ENCODE measurements at places on chromosomes 12 and 14. TPM values are rescaled to one million over a fixed set of nuclear protein-coding genes. Genes with fewer than 3 reads are reported as not detected.
A peak's percentile ranks its signal among the peaks of the same experiment; 100 is the strongest.

The CDKN3 gene
- total RNA-seq: 2.4 TPM

The OR5AU1 gene
- total RNA-seq: not detected

The SDR9C7 gene
- total RNA-seq: 0.17 TPM

The HRK gene
- 2.1 TPM for total RNA-seq

The LGR5 gene
- 0.32 TPM for total RNA-seq

The HOXC10 gene
- total RNA-seq: not detected

The PDZRN4 gene
- not detected for total RNA-seq

The KLRK1 gene
- 1.1 TPM for total RNA-seq

The SERPINA12 gene
- not detected for total RNA-seq

The MYO1H gene
- not detected for total RNA-seq

The NPFF gene
- not detected for total RNA-seq

DNA sequence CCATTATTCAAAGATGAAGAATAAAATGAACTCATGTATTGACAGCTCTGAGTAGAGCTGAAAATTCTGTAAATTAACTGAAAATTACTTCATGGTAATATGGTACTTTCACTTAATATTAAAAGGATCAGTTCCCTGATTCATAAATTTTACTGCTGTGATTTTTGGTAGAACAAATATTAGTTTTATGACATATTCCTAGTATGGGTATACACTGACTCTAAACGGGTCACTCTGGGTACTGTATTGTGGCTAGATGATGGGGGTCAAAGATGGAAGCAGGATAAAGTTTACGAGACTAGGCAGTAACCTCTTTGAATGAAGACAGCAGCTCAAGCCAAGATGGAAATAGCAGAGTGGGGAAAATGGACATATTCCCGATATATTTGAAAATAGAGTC is 135.5 kb downstream of the NUAK1 start:
- H3K27ac ChIP-seq: no peak overlapping the region
- H3K27me3 ChIP-seq: no peaks in the 10 kb centered on the region
- H3K4me3 ChIP-seq: no peak overlapping the region
- no peaks in the 10 kb centered on the region for H3K4me1 ChIP-seq

DNA sequence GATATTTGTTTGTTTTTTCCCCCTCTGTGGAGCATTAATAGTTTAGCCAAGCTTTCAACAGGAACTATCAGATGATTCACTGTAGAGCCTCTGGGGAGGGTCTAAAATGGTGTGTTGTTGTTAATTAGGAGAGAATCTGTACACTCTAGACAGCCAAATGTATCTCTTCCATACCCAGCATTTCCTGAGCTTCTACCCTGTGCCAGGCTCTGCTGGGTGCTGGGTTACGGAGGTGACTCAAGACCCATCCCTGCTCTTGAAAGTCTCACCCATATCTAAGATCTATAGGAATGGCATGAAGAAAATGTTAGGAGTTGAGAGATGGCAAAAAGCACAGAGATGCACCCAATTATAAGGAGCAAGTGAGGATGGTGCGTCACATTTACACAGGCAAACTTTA is 245.8 kb downstream of the C12orf75 start:
- no peaks in the 10 kb centered on the region for H3K36me3 ChIP-seq
- H3K4me1 ChIP-seq: no peaks in the 10 kb centered on the region
- H3K27me3 ChIP-seq: no peaks in the 10 kb centered on the region
- no peak overlapping the region for H3K4me3 ChIP-seq

DNA sequence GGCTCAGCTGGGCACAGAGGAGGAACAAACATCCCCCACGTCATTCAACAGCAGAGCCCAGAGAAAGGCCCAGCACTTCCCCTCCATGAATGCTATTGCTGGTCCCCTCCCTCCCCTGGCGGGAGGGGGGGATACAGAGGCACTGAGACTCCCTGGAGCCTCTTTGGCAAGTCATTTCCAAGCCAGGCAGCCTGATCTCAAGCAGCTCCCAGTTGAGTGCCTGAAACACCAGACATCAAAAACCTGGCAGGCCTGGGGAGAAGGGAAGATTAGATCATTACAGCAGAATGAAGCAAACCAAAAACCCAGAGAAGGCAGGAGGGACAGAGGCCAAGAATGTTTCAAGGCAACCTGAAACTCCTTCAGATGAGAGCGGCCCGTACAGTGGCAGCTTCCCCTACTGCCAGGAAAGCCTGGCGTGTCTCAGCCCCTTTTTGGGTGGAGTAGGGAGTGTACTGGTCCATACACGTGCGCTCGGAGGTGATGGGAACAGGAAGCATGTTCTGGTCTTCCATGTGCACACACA is 92.1 kb downstream of the LRRC74A start:
- peak; percentile 95 for DNase-seq
- peak overlapping the region; percentile 98 for H3K27ac ChIP-seq
- peaks cover 56% of the 10 kb centered on the region for H3K4me1 ChIP-seq
- H3K36me3 ChIP-seq: no peaks in the 10 kb centered on the region
- H3K27me3 ChIP-seq: no peaks in the 10 kb centered on the region
- no peak overlapping the region for H3K4me3 ChIP-seq

DNA sequence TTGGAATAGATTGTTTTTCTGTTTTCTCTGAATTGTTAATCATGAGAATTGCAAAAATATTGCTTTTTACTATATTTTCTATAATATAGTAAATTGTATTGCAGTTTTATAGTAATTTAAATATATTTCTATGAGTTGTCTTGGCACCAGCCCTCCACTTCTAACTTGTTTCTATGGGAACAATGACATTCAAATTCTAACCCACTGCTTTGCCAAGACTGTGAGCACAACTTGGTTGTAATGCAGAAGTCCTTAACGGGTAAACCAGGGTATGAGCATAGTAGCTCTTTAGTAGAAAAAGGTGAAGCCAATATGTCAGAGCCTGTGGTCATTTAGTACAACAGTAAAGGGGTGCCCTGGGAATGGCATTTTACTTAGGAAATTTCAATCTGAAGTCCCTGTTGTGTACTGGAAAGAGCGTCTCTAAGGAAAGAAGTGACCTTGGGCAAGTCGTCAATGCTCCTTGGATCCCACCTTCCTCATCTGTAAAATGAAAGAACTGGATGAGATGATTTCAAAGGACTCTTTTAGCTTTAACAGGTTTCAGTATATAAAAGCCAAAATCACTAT is 283.3 kb downstream of the ATP23 start:
- no peaks in the 10 kb centered on the region for H3K27me3 ChIP-seq
- DNase-seq: no peak
- no peak overlapping the region for H3K4me3 ChIP-seq
- H3K36me3 ChIP-seq: no peaks in the 10 kb centered on the region

- H3K27me3 ChIP-seq: no peaks in the 10 kb centered on the region
- no peak overlapping the region for H3K4me3 ChIP-seq
- DNase-seq: no peak
- no peak overlapping the region for H3K27ac ChIP-seq
- no peaks in the 10 kb centered on the region for H3K4me1 ChIP-seq
- H3K36me3 ChIP-seq: no peaks in the 10 kb centered on the region
Observed at GRCh38 chr12:99436584-99436983, 211.0 kb upstream of the GARIN6 start.

- peak; percentile 6 for DNase-seq
- no peaks in the 10 kb centered on the region for H3K36me3 ChIP-seq
- no peak overlapping the region for H3K4me3 ChIP-seq
- no peaks in the 10 kb centered on the region for H3K4me1 ChIP-seq
- H3K27me3 ChIP-seq: no peaks in the 10 kb centered on the region
Observed at GRCh38 chr12:85996280-85996679, 122.2 kb downstream of the NTS start.

DNA sequence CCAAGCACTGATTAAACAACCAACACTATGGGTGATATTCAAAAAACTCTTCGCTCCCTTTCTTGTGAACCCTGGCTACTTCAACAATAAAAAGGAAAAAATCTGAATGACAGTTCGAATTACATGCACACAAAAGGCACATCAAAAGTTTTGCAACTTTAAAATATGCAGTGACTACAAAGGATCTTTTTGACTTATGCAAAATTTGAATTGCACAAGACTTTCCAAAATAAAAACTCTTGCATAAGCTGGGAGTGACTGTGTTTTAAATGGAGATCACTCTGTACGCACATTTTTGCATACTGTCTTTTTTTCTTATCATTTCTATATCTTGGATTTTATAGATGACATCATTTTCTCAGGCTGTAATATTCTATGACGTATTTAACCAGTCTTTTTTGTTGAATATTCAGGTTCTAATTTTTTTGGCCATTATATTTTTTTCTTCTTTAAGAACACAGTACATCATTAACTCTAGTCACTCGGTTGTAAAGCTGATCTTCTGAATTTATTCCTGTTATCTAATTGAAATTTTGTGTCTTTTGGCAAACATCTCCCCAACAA is 667.6 kb upstream of the TBX3 start:
- DNase-seq: no peak
- no peaks in the 10 kb centered on the region for H3K36me3 ChIP-seq
- no peak overlapping the region for H3K4me3 ChIP-seq
- peaks cover 8% of the 10 kb centered on the region for H3K4me1 ChIP-seq
- H3K27me3 ChIP-seq: no peaks in the 10 kb centered on the region
- H3K27ac ChIP-seq: no peak overlapping the region

- H3K27me3 ChIP-seq: no peaks in the 10 kb centered on the region
- H3K4me3 ChIP-seq: no peak overlapping the region
- H3K4me1 ChIP-seq: peaks cover 11% of the 10 kb centered on the region
- H3K36me3 ChIP-seq: no peaks in the 10 kb centered on the region
- no peak overlapping the region for H3K27ac ChIP-seq
Observed at GRCh38 chr14:99732436-99733210, 48.5 kb downstream of the CYP46A1 start.

GRCh38 chr12:70876952-70877351 is 43.6 kb downstream of the PTPRR start:
- H3K4me3 ChIP-seq: no peak overlapping the region
- no peaks in the 10 kb centered on the region for H3K4me1 ChIP-seq
- DNase-seq: peak; percentile 41
- H3K27ac ChIP-seq: no peak overlapping the region

DNA sequence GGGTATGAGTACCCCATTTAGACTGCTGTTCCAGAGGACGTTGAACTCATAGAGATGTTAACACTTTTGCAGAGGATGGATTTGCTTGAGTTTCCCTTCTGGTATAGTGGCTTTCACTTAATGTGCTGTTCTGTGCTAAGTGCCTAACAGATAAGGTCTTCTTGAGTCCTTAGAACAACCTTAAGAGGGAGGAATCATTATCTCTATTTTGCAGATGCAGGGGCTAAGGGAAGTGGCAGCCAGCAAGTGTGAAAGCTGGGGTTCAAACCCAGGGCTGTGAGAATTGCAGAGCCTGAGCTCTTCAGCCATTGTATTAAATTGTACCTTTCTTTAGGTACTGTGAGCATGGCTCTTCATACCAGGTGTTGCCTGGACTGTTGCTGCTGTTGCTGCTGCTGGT is 122.1 kb upstream of the NRXN3 start:
- no peak overlapping the region for H3K4me3 ChIP-seq
- no peaks in the 10 kb centered on the region for H3K27me3 ChIP-seq
- no peaks in the 10 kb centered on the region for H3K4me1 ChIP-seq
- DNase-seq: no peak
- no peak overlapping the region for H3K27ac ChIP-seq
- H3K36me3 ChIP-seq: no peaks in the 10 kb centered on the region

- H3K36me3 ChIP-seq: peaks cover 2% of the 10 kb centered on the region
- no peaks in the 10 kb centered on the region for H3K4me1 ChIP-seq
Observed at GRCh38 chr12:113378291-113378690, 19.9 kb downstream of the PLBD2 start.

- H3K27me3 ChIP-seq: no peaks in the 10 kb centered on the region
- DNase-seq: peak; percentile 84
- peaks cover 36% of the 10 kb centered on the region for H3K4me1 ChIP-seq
- peak overlapping the region; percentile 74 for H3K27ac ChIP-seq
Observed at GRCh38 chr12:116143909-116144308, 133.6 kb downstream of the MED13L start.

Measured in astrocyte (in vitro differentiated cells and primary cell).